ENCODE measurements at places on chromosomes 5 and 9.
A peak's percentile ranks its signal among the peaks of the same experiment; 100 is the strongest.

- no peak for DNase-seq
Observed at GRCh38 chr5:122697191-122697590, 77.7 kb upstream of the SNX2 start.

DNA sequence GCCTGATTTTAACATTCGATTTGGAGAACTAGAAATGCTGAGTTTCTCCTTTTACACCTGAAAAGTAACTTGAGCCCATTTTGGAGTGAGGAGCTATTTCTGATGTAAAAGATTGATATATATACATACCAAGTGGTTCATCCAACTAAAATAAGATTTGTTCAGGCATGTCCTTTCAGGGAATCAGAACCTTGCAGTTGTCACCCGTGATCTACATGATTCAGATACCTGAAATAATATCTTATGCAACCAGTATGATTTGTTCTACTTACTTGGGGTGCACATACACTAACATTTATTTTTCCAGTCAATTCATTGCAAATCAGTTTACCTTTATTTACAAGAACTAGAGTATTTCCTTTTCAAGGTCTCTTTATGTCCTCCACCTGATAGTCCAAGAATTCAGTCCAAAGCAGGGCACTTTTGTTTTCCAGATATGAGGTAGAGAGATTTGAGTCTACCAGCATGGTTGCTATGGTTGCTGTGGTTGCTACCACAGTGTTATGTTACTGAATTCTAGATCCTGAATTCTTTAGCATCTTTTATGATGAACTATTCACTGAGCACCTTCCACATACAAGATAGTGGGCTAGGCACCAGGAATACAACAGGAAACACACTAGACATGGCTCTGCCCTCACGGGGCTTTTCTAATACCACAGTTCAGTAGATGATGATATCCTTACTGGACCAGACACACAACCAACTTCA is 49.3 kb downstream of the CCL28 start:
- no peak for DNase-seq

DNA sequence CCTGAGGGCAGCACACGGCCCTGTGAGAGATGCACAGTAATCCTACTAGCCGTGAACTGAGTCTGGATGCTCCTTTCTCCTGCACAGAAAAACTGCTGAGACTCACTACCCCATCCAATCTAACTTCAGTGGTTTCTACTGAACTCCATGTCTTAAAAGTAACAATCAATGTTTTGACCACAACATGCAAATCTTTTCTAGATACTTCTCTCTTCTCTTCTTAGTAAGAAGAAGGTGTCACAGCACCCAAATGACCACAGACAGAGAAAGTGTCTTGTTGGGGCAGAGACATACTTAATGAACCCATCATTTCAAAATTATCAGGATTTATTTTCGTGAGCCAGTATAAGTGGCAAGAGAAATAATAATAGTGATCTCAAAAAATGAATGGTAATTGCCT is 285.8 kb upstream of the MEF2C start:
- no peak for DNase-seq

GRCh38 chr5:179867476-179867875 is 8.9 kb upstream of the MRNIP start:
- no peak for DNase-seq

GRCh38 chr5:9166202-9167112 is 379.4 kb downstream of the SEMA5A start:
- no peak for DNase-seq

DNA sequence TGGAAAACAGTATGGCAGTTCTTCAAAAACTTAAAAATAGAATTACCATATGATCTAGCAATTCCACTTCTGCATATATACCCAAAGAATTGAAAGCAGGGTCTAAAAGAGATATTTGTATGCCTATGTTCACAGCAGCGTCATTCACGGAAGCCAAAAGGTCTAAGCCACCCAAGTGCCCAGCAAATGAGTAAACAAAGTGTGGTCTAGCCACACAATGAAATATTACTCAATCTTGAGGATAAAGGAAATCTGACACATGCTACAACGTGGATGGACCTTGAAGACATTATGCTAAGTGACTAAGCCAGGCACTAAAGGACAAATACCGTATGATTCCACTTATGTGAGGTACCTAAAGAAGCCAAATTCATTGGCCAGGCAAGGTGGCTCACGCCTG is 11.1 kb upstream of the MED27 start:
- no peak for DNase-seq

- DNase-seq = peak; percentile 56
Observed at GRCh38 chr9:92970467-92970923, 23.2 kb downstream of the FGD3 start.

- peak; percentile 76 for DNase-seq
Observed at GRCh38 chr9:35798658-35799374, 7.4 kb downstream of the NPR2 start.

- DNase-seq = no peak
Observed at GRCh38 chr5:180161420-180162303, 47.3 kb downstream of the RASGEF1C start.

GRCh38 chr9:36794461-36794860 is 221.8 kb downstream of the MELK start:
- DNase-seq = peak; percentile 21

- no peak for DNase-seq
Observed at GRCh38 chr5:154476354-154477205, 1.4 kb downstream of the HAND1 start.

GRCh38 chr5:16179936-16180788 is 571 bp upstream of the MARCHF11 start:
- no peak for DNase-seq

DNA sequence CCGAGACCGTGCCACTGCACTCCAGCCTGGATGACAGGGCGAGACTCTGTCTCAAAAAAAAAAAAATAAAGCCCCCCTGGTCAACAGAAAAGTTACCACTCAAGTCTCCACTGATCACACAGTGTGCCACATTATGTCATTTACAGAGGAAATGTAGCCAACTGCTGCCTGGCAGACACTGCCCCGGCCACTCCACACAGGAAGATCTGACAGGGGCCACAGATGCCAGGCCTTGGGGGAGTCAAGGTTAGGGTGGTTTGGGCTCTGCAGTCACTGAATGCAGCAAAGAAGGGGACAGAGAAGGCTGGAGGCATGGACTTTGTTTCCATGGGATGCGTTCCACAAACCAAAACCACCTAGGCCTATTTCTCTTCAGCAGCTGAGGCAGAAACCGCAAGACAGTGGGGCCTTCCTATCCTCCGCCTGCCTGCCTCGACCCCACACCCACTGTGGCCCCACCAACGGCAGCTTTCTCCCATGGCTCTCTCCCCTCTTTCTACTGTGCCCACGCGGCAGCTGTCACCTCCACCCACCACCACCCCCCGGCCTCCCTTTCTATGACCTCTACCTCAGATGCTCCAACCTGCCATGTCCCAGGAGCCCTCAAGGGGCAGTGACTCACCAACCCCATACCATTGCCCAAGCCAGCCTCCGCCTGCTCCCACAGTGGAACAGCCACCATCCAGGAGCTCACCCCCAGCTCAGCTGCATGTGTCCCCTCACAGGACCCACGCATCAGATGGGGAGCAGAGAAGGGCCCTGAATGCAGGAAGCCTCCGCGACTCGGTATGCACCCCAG is 12.4 kb downstream of the IPPK start:
- peak; percentile 59 for DNase-seq

- no peak for DNase-seq
Observed at GRCh38 chr5:55771175-55771655, 33.4 kb downstream of the DDX4 start.

DNA sequence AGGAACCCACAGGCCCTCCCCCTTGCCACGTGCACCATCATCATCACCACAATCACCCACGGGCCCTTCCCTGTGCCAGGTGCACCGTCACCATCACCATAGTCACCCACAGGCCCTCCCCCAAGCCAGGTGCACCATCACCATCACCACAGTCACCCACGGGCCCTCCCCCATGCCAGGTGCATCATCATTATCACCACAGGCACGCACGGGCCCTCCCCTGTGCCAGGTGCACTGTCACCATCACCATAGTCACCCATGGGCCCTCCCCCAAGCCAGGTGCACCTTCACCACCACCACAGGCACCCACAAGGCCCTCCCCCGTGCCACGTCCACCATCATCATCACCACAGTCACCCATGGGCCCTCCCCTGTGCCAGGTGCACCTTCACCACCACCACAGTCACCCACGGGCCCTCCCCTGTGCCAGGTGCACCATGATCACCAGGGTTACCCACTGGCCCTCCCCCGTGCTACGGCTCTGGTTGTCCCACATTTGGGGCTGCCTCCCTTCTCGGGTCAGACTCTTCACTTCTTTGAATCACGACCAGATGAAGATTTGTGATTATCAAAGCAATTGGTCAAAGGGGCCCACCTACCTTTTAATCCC is 69.1 kb upstream of the OLFM1 start:
- DNase-seq = peak; percentile 50

DNA sequence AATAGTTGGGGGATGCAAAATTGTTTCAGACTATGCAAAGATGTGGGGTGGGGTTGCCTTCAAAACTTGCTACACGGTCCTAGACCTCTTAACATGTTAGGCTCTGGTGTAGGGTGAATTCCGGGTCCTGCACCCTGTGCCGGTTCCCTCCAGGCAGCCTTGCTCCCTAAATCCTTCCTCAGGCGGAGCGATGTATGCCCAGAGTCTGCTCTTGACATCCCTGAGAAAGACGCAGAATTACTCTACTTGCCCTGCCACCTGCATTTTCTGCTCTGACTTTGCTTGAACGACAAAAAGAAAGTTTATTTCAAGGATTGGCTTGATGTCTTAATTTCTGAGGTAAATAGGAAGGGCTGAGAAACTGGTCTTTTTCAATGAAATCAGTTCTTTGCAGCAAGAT is 691 bp downstream of the THBS4 start:
- no peak for DNase-seq

DNA sequence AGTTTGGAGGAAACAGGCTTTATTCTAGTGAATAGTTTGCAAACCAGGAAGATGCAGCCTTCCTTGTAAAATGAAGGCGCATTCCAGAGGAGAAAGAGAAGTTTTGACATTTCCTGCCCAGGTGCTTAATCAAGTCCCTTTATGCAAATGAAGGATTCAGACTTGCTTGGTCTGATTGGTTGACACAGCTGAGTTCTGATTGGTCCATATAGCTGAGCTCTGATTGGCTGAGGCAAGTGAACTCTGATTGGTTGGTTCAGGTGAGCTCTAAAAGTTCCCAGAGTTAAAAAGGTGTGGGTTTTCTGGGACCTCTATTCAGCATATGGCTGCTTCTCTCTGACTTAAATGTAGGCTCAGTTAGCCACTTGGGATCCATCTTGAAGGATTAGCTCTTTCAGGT is 151.0 kb downstream of the CACNA1B start:
- no peak for DNase-seq

DNA sequence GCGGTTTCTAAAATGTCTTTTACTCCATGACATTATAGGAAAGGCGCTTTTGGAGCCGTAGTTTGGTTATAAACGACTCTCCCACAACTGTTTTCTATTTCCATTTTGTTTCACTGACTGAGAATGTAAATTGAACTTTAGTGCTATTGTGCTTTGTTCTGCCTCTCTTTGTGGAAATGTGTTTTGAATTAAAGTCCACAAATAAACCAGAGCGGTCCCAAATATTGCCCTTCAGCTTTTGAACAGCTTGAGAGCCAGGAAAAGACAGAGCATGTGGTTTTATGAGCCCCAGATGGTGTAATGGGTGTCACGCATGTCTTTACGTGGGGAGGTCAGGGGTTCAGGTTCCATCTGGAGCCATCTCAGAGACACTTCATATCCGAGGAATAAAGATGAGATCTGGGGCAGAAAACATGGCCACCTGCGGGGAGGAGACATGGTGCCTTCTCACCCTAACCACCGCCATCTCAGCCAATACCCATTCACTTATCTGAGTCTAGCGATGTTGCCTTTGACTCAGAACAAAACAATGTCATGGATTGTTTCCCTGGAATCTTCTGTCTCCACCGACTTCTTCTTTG is 42.5 kb upstream of the ROR2 start:
- no peak for DNase-seq

- DNase-seq = peak; percentile 82
Observed at GRCh38 chr9:111937781-111938426, 41.3 kb downstream of the UGCG start.

GRCh38 chr5:163177971-163178370 is 259.4 kb upstream of the CCNG1 start:
- DNase-seq = no peak

- DNase-seq = no peak
Observed at GRCh38 chr9:133948131-133948530, 44.0 kb downstream of the VAV2 start.

DNA sequence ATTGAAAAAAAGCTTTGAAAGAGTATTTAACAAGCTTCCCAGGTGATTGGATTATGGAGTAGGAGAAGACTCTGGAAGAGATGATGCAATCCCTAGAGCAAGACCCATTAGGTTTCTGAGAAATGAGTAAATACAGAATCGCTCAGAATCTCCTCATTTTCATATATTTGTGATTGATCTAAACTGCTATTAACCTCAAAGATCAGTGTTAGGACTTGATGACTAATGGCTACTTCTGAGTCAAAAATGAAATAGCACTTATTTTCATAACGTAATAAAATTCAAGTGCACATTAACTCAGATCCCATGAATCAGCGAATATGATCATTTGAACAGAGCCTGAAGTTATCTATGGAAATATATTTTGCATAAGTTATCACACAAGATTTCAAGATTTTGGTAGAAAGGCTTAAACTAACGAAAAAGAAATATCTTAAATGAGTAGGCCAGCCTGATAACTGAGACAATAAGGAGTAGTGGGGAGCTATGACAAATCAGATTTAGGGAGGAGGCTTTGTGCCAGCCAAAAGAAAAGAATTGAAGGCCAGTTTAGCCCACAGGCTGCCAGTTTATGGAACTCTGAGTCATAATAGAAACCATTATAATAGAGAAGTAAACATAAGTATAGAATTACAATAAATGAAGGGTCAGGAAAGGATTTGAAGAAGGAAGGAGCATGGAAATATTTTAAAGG is 106.7 kb upstream of the OSMR start:
- no peak for DNase-seq

DNA sequence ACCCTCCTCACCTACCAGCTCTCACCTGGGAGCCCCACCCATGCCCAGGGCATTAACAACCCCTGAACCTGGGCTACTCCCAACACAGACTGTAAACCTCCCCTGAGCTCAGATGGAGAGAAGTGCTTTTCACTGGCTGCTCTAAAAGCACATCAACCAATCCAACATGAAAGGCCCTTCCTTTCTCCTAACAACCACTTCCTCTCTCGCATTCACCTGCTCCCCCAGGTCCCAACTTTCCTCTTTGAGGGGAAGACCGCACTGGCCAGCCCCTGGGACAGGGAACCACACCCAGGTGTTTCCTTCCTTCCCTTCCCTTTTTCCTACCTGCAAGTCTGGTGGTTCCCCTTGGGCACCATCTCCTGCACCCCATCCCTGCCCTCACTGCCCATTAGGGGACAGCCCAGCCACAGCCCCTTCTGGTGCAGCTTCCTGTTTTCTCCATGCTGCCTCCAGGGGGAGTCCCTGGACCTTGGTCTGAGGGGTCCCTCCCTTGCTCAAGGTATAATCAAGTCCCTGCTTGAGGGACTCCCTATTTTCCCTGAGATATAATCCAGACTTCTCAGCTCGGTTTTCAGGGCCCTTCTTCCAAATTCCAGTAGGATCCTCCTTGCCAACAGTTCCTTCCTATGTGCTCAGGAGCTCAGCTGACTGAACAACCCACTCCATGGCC is 30.5 kb upstream of the DAB2IP start:
- DNase-seq = no peak

- no peak for DNase-seq
Observed at GRCh38 chr5:154729613-154730012, 25.6 kb upstream of the LARP1 start.
